ENCODE measurements at places on chromosomes 6 and 20.

DNA sequence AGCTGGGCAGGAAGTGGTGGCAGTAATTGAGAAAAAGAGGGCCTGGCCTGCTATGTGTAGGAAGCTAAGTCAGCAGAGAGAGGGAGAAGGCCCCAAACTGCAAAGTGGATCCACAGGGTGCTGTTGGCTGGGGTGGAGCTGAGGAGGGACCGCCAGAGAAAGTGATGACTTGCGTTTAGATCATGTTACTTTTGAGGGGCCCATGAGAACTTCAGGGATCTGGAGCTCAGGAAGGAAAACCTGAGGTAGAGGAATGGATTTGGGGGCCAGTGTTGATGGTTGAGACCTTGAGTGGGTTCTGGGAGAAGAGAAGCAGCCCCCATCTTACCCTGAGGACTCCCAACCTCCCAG, 155.5 kb downstream of the MRPL14 start:
- no peak for DNase-seq

- DNase-seq: no peak
These were observed 7.8 kb downstream of the ADA start for GRCh38 chr20:44643596-44644229.

DNA sequence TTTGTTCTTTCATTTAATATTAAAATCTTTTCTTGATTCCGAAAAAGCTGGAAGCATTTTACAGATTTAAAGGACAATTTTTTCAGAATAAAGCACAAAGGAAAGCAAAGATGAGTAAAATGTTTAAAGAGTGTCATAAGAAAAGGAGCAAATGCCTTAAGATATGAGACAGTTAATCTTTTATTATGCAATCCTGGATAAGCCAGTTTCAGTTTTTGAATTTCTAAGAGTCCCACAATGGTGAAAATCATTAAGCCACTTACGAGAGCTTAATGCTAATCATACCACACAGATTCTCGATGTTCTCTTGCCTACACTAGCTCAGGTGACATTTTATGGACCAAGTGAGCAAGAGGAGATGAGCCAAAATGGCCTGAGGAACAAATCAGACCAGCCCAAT, 103.7 kb upstream of the RNF217 start:
- no peak for DNase-seq

DNA sequence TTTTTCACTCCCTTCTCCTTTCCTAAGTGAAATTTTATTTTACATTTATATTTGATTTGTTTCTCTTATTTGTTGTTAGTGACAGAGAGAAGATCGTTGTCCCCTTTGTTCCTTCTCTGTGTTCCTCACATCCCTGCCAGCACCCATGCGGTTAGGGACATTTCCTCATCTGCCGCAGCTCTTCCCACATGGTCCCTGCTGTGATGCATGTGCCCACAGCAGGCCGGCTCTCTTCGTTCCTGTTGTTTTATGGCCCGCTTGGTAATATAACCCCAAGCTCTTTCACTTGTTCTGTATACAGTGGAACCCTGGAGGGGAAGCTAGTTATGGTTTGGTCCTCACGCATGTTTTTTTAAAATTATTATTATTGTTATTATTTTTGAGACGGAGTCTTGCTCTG, 23.6 kb downstream of the DTD1 start:
- DNase-seq: no peak

GRCh38 chr6:617456-618100, 39.3 kb downstream of the HUS1B start:
- DNase-seq: peak; percentile 17

- DNase-seq: no peak
These were observed 69.0 kb downstream of the BACH2 start for GRCh38 chr6:90227673-90228072.

DNA sequence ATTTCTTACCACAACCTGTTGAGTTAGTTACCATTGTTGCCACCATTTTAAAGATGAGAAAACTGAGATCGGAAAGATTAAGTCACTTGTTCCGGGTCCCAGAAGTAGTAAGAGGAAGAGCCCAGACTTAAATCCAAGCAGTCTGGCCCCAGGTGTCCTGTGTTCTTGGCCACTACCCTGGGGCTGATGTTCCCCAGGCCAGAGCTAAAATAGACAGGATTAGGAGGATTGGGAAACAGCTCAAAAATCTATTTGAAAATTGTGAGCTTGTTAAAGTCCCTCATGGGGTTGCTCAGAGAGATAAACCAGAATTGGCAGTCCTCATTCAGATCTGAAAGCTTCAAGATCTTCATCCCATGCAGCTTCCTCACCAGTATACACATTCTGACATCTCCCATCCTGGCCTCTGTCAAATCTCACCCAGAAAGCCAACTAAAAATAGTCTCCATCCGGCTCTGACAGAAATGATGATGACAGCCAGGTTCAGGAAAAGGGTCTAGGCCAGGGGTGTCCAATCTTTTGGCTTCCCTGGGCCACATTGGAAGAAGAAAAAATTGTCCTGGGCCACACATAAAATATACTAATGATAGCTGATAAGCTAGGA, 62.0 kb downstream of the GFOD1 start:
- DNase-seq: no peak

GRCh38 chr6:130457605-130458004, 91.8 kb downstream of the TMEM200A start:
- DNase-seq: no peak

DNA sequence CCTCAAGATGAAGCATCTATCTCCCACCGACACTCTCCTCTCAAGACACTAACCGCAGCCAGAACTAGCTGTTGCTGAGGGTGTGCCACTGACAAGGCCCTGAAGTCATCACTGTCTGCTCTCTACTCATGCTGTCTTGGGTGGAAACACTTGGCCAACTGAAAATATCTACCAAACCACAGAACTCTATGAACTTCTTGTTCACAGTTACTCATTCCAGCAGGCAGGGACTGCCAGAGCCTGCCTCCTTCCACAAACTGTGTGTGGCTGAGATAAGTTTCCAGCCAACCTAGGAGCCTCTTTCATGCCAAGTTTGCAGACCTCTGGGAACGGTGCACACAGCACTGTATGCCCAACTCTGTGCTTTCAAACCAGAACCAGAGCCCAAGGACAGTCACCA, 45.5 kb upstream of the NXT1 start:
- DNase-seq: no peak

DNA sequence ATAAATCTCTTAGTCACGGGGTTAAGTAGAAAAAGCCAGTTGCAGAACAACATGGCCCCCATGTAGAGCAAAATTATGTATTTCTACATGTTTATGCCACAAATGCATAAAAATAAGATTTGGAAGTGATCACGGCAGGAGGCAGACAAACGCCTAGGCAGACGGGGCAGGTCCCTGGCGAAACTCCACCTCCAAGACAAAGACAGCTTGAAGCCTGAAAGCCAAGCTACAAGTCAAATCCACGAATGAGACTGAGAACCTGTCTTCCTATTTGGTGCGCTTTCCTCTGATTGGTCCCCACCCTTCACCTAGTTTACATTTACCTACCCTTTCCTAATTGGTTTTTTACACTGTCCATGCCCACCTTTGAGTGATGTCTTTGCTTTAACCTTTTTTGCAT, 28.7 kb upstream of the AHCY start:
- no peak for DNase-seq

GRCh38 chr6:132282696-132283095, 118.6 kb downstream of the MOXD1 start:
- DNase-seq: no peak

GRCh38 chr6:106787327-106788196, 158.2 kb downstream of the QRSL1 start:
- no peak for DNase-seq

- peak; percentile 37 for DNase-seq
These were observed 82.2 kb upstream of the NAA20 start for GRCh38 chr20:19934792-19935491.

DNA sequence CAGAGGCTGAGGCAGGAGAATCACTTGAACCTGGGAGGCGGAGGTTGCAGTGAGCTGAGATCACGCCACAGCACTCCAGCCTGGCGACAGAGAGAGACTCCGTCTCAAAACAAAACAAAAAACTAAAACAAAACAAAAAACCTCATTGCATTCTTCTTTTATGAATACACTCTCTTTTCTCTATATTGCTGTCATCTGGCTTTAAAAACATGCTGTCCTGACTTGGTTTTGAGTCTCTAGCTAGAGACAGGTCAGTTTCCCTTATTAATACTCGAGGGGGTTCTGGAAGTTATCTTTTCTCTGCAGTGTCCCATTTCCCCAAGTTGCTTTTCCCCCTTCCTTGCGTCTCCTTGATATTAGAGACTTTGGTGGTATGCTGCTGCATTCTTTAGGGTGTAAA, 50.9 kb downstream of the RIOK1 start:
- no peak for DNase-seq

GRCh38 chr6:43968110-43968965, 158.9 kb downstream of the MRPL14 start:
- no peak for DNase-seq

DNA sequence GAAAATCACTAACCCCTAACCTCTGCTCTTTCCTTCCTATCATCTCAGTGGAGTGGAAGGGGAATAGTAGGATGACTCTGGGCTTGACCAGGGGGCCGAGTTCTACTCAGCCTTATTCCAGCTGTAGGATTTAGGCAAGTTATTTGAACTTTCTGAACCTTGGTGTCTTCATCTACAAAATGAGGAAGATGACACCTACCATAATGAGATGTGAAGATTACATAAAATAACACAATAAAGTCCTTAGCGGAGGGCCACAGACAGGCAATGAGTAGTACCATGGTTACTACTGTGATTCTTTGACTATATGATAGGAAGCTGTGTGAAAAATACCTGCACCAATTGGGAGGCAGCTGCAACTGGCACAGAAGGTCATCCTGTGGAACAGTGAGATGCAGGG, 53.6 kb upstream of the PIM1 start:
- no peak for DNase-seq

DNA sequence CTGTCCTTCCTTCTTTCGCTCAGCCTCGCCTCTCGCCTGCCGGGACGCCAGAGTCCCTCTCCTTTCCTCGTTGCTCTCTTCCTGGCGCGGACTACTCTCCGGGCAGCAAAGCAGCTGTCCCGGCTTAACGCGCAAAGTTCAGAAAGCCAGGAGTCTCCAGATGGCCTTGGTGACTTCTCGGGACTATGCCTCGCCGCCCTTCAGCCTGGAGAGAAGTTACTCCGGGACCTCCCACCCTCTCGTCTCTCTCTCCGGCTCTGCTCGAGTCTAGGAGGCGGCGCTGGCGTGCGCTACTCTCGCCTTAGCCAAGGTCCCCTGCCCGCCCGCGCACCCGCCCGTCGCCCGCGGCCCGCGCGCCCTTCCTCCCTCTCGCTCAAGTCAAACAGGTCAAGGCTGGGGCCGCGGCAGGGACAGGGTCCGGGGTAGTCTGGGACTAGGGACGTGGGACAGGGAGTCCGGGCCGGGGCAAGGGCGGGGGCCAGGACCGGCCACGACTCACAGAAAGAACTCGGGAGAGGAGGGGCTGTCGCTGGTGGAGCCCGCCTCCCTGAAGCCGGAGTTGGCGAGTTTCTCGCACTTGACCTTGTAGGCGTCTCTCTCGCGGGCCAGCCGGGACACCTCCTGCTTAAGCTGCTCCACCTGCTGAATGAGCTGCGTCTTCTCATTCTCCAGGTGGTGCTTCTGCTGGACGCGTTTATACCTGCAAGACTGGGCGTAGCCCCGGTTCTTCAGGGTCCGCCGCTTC, 1.5 kb downstream of the MAFB start:
- no peak for DNase-seq

- DNase-seq: peak; percentile 14
These were observed 91.1 kb upstream of the OPRM1 start for GRCh38 chr6:153947808-153948447.

GRCh38 chr6:8108759-8109539, 6.6 kb upstream of the EEF1E1 start:
- DNase-seq: no peak

GRCh38 chr6:14715076-14715475, 530.8 kb upstream of the JARID2 start:
- DNase-seq: no peak

- no peak for DNase-seq
These were observed 166.6 kb downstream of the MTFR2 start for GRCh38 chr6:136083540-136083939.

- no peak for DNase-seq
These were observed 129.5 kb downstream of the NFATC2 start for GRCh38 chr20:51412951-51413481.

- DNase-seq: no peak
These were observed 98.4 kb upstream of the KCNG1 start for GRCh38 chr20:51121272-51121671.

DNA sequence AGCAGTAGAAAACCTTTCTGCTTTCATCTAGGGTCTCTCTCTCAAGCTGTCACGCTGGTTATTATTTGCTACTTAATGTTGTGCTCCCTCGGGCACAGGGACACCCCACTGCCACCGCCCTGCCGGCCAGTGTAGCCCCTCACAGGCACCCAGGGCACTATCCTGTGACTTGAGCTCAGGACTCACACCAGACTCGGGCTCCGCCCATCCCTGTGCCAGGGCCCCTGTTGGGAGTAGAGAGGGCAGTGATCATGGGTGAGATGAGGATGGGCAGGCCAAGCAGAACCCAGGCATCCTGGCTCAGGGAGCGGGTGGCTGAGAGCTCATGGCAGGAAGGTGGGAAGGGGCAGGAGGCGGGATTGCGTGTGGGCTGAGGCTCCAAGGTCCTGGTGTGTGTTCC, 371.9 kb downstream of the ZFAND3 start:
- DNase-seq: no peak

GRCh38 chr20:32978009-32978335, 26.3 kb downstream of the SUN5 start:
- no peak for DNase-seq

GRCh38 chr20:59010995-59011873, 4.2 kb upstream of the CTSZ start:
- DNase-seq: no peak

DNA sequence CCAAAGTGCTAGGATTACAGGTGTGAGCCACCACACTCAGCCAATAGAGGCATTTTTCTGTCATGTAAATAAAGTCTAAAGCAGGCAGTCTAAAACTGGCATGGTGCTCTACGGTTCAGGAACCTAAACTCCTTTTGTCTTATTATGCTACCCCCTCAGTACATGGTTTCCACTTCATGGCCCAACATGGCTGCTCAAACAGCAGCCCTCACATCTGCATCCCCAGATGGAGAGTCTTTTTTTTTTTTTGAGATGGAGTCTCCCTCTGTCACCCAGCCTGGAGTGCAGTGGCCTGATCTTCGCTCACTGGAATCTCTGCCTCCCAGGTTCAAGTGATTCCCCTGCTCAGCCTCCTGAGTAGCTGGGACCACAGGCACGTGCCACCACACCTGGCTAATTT, 38.3 kb downstream of the SLC52A3 start:
- DNase-seq: no peak

- DNase-seq: no peak
These were observed 37.5 kb downstream of the CARMIL1 start for GRCh38 chr6:25316626-25317025.

- DNase-seq: no peak
These were observed 573.8 kb downstream of the EPM2A start for GRCh38 chr6:145161501-145161900.
